ENCODE measurements at places on chromosomes 6 and 20.

- no peak for DNase-seq
Measured at GRCh38 chr6:168929871-168930450, 323.7 kb downstream of the THBS2 start.

- no peak for DNase-seq
Measured at GRCh38 chr6:152268846-152269442, 368.2 kb downstream of the SYNE1 start.

GRCh38 chr6:7723554-7723953 lies 2.3 kb upstream of the BMP6 start:
- no peak for DNase-seq

DNA sequence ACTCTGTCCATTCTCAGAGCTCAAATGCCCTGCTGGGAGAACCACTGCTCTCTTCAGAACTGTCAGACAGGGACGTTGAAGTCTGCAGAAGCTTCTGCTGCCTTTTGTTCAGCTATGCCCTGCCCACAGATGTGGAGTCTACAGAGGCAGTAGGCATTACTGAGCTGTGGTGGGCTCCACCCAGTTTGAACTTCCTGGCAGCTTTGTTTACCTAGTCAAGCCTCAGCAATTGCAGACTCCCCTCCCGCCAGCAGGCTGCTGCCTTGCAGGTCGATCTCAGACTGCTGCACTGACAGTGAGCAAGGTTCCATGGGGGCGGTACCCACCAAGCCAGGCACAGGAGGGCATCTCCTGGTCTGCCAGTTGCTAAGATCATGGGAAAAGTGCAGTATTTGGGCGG lies 21.8 kb upstream of the UFL1 start:
- no peak for DNase-seq

DNA sequence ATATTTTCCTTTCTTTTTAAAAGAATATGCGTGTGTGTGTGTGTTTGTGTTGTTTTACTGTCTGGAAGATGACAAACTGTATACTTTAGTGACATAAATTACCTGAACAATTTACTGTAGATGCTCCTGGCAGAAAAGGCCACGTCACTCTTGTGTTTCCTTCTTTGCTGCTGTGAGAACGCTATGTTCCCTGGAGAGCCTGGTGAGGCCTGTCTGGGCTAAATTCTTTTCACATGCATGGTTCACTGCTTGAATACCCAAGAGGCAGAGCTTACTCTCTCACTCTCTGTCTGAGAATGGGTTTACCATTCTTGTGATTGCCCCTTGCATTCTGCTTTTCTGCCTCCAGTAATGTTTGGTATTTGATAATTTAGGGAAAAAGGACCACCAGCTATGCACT lies 64.3 kb downstream of the EDN1 start:
- DNase-seq, result no peak

GRCh38 chr6:170504479-170504878 lies 48.6 kb downstream of the PSMB1 start:
- DNase-seq, result no peak

DNA sequence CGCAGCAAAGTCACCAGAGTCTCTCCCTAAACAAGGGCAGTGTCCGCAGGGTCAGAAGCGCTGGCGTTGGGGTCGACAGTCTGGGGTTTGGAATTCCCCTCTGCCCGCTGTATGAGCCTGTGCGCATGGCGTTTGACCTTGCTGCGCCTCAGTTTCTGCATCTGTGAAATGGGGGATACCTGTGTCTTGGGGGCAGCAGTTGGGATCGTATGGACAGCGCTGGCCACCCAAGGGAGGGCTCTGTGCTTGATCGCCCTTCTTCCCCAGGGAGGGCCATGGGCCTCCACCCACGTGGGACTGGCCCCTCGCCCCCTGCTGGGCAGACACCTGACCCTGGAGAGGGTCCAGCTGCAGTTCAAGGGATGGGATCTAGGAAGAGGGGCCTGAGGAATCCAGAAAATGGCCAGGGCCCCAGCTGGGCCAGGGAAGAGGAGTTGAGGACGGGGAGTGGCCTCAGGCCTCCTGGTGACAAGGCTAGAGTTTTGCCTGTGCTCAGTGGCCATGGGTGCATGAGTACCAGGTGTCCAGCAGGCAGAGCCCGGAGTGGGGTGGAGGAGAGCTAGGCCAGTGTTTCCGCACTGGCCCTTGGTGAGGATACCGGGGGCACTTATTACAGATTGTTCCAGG lies 26.4 kb upstream of the PHACTR3 start:
- DNase-seq, result no peak

GRCh38 chr6:158068893-158069799 lies 87.5 kb downstream of the SYNJ2 start:
- DNase-seq, result peak; percentile 44

GRCh38 chr6:50663806-50664205 lies 49.5 kb upstream of the TFAP2D start:
- DNase-seq, result no peak

GRCh38 chr6:20024316-20024673 lies 187.1 kb downstream of the ID4 start:
- DNase-seq, result no peak

DNA sequence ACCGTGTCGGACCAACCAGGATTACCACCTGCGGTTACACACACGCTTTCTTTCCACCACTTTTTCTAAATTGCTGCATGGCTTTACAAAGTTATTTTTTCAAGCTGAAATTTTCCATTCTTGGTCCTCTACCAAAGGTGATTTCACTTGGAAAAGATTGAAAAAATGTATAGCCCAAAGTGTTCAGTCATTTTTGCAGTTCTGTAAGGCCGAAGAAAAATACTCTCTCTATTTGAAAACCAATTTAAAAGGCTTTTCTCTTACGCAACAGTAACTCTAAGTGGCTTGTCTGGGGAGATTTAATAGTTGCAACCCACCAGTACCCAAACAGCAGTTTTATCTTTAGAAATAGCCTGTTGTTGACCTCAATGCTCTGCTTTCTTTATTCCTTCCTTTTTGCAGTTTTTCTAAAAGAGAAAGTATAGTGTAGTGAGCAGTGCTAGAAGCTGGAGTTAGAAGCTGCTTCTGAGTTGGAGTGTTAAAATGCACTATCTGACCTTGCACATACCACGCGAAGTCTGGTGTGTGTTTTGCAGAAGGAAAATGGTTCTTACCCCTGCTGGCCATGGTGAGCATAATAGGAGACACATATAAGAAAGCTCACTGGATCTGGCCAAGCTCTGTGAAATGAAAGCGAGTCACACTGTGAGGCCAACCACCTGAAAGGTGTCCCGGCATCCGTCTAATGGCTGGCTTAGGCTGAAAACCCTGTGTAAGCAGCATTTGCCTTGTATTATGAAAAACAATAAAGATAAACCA lies 271.6 kb upstream of the PRND start:
- DNase-seq, result no peak

- DNase-seq, result no peak
Measured at GRCh38 chr6:33714385-33715040, 3.0 kb upstream of the UQCC2 start.

DNA sequence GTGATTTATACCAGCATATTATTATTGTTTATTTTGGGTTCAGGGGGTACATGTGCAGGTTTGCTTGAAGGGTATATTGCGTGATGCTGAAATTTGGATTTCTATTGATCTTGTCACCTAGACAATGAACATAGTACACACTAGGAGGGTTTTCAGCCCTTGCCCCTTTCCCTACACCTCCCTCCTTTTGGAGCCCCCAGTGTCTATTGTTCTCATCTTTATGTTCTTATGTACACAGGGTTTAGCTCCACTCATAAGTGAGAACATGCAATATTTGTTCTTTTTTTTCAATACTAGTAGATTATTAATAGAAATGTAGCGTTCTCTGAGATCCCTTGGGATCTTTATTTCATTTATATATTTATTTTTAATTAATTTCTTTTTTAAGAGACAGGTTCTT lies 79.2 kb upstream of the MRAP2 start:
- no peak for DNase-seq

GRCh38 chr6:111667931-111668330 lies 62.3 kb upstream of the TRAF3IP2 start:
- DNase-seq, result no peak

GRCh38 chr6:158402184-158402583 lies 89.9 kb downstream of the TULP4 start:
- no peak for DNase-seq

- DNase-seq, result no peak
Measured at GRCh38 chr20:43853174-43853803, 61.4 kb upstream of the TOX2 start.

- DNase-seq, result peak; percentile 27
Measured at GRCh38 chr6:72621291-72622093, at the start of gene KCNQ5. Gene KCNQ5, plus strand, starts transcription at chr6:72622064.

- no peak for DNase-seq
Measured at GRCh38 chr20:7161690-7162089, 394.2 kb downstream of the BMP2 start.

GRCh38 chr20:40724566-40724965 lies 35.5 kb upstream of the MAFB start:
- DNase-seq, result no peak

DNA sequence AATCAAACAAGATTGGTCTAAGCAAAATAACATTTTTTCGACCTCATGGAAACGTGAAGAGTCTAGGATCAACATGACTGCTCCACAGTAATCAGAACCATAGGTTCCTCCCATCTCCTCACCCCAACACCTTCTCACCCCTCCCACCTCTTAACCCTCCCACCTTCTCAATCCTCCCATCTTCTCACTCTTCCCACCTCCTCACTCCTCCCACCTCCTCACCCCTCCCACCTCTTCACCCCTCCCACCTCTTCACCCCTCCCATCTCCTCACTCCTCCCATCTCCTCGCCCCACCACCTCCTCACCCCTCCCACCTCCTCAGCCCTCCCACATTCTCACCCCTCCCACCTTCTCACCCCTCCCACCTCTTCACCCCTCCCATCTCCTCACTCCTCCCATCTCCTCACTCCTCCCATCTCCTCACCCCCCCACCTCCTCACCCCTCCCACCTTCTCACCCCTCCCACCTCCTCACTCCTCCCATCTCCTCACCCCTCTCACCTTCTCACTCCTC lies 567.4 kb downstream of the C6orf118 start:
- no peak for DNase-seq

GRCh38 chr6:155635416-155635815 lies 179.8 kb upstream of the NOX3 start:
- no peak for DNase-seq

DNA sequence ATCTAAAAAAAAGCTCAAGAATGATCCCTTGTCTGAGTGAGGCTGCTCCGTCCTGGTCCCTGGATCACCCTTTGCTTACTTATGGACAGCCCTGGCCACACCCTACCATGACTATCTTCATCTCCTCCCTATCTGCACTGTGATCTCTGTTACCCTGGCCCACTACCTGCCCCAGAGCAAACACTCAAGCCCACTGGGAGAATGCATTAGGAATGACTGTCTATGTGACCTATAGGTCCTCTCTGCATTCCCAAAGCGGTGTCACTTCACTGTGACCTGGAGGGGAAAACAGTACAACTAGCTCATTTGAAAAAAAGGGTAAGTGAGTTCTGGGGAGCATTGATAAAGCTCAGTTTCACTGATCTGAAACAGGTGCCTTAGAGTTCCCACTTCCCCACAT lies 86.4 kb upstream of the FOXP4 start:
- no peak for DNase-seq

DNA sequence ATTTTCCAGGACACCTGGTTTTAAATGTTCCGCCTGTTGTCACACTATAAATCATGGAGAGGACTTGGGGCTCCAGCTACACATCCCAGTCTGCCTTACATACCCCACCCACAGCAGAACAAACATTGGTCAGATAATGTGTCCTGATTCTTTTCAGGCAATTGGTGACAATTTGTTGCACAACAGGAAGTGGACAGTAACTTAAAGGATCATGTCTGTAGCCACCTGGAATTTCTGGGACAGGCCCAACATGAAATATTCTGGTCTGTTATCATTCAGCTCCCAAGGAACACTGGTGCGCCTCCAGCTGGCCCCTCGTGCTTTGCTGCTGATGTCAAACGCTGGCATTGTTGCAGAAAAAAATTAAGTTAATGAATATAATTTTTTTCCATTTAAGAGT lies 117.2 kb downstream of the SOBP start:
- DNase-seq, result no peak

GRCh38 chr20:4045741-4046140 lies 30.4 kb upstream of the RNF24 start:
- DNase-seq, result no peak

DNA sequence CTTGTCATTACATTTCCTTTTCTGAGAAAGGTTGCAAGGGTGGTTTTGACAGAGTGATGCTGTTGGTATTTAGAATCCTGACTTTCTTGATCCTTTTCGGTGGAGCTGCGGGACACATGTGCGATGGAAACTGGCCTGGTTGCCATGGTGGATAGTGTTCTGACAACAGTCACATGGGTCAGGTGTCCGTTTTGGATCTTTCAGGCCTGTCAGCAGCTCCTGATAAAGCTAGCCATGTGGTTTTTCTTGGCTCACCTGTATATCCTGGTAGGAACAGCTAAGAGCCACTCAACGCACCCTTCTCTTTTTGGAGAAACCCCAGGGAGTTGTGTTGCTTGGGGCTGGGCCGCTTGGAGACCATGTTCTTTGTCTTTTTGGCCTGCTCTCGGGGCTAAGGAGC lies 177.4 kb downstream of the MTFR2 start:
- DNase-seq, result no peak

DNA sequence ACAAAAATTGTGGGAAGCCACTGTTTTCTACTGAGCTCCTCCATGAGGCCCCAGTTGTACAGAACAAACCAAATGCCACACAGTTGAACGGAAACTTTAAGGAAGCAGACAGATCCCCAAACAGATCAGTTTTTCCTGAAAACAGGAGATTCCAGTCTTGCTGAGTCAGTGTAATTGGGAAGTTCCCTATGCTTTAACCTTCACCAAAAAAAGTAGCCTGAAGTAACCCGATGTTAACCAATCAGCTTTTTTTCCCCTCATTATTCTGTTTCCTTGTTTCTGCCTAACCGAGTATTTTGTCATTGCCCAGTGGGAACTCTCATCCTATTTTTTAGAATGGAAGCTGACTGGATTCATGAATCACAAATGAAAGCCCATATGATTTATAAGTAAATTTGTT lies 36.7 kb downstream of the MARCKS start:
- no peak for DNase-seq

- no peak for DNase-seq
Measured at GRCh38 chr20:16647875-16648597, 74.8 kb upstream of the KIF16B start.

GRCh38 chr20:38543014-38543906 lies 37.7 kb upstream of the ADIG start:
- DNase-seq, result no peak
